ENCODE measurements at places on chromosomes 1 and 21.
A peak's percentile ranks its signal among the peaks of the same experiment; 100 is the strongest.

DNA sequence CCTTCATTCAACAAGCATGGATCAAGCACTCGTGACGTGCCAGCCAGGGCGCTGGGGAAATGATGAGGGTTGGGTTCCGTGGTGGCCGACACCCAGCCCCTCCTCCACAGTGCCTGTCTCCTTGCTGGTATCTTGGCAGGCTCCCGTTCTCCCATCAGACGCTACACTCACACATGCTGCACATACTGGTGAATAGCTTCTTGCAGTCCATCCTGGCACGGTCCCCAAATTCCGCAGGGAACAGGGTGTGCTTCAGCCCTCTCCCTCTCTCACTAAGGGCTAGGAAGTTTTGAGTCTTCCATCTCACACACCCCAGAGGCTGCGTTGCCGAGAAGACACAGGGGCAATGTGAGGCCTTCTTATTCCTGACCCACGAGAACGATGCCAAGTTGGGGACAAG lies 10.1 kb upstream of the MEF2D start:
- peak; percentile 49 for DNase-seq

- DNase-seq = no peak
Measured at GRCh38 chr1:223609977-223610376, 55.5 kb downstream of the CAPN8 start.

- no peak for DNase-seq
Measured at GRCh38 chr1:201053155-201053860, 29.8 kb upstream of the KIF21B start.

GRCh38 chr1:50419192-50419906 lies 3.9 kb downstream of the DMRTA2 start:
- DNase-seq = no peak

GRCh38 chr21:44911384-44912157 lies 9.1 kb downstream of the ITGB2 start:
- DNase-seq = no peak
